ENCODE measurements at places on chromosomes 2 and 18. TPM values are rescaled to one million over a fixed set of nuclear protein-coding genes. Genes with fewer than 3 reads are reported as not detected.

The FECH gene
- total RNA-seq, result 29.9 TPM

The DSEL gene
- total RNA-seq, result 108 TPM

The POMC gene
- total RNA-seq, result 0.63 TPM

The HRH4 gene
- total RNA-seq, result under 0.01 TPM

The MFSD6 gene
- total RNA-seq, result 2.2 TPM

The FRZB gene
- total RNA-seq, result 0.18 TPM

The ZBTB7C gene
- 0.41 TPM for total RNA-seq

The G6PC2 gene
- not detected for total RNA-seq

The LYG2 gene
- not detected for total RNA-seq

The PID1 gene
- total RNA-seq, result 13.0 TPM

The FARP2 gene
- 41.0 TPM for total RNA-seq

The BCL2L11 gene
- 2.2 TPM for total RNA-seq

The TMEM198 gene
- total RNA-seq, result 1.1 TPM

The C2orf80 gene
- not detected for total RNA-seq

The TTC31 gene
- total RNA-seq, result 10.4 TPM

The BZW1 gene
- total RNA-seq, result 1,135 TPM

The SLC5A6 gene
- 12.9 TPM for total RNA-seq

The ST8SIA3 gene
- 0.08 TPM for total RNA-seq

The CAPG gene
- 144 TPM for total RNA-seq

The CYS1 gene
- 7.0 TPM for total RNA-seq
